ENCODE measurements at places on chromosomes 6 and 20.

GRCh38 chr6:134049176-134049575 lies 3.2 kb downstream of the SLC2A12 start:
- DNase-seq: no peak

DNA sequence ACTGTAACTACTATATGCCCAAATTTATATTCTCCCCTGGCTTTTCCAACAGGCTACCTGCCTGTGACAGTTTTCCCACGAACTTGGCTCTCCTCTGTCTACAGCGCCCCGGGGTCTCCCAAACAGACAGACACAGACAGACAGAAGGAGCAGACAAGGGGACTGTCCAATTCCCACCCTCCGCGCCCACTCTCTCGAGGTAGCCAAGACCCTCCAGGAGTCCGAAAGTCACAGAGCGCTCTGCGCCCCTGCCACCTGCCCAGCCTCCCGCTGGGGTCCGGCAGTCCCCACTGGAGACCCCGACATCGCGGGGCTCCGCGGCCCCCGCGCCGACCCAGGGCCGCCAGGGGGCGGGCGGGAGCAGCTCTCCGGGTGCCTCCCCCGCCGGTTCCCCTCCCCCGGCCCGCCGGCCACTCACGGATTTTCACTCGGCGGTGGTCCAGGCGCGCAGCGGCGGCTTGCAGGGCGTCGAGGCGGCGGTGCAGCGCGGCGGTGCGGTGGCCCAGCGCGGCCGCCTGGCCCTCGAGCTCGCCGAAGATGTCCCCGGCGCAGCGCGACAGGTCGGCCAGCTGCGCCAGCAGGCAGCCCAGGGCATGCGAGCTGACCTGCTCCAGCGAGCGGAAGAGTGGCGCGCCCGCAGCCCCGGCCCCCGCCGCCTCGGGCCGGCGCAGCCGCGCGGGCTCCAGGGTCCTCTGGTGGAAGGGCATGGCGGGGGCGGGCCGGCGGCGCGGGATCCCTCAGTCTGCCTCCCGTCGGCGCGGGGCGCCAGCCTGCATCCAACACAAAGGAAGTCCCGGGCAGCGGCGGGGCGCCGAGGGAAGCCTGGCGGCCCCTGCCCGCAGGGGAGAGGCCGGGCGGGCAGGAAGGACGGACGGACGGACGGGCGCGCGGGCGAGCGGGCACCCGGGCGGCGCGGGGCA lies 81.3 kb upstream of the CCDC28A start:
- no peak for DNase-seq

DNA sequence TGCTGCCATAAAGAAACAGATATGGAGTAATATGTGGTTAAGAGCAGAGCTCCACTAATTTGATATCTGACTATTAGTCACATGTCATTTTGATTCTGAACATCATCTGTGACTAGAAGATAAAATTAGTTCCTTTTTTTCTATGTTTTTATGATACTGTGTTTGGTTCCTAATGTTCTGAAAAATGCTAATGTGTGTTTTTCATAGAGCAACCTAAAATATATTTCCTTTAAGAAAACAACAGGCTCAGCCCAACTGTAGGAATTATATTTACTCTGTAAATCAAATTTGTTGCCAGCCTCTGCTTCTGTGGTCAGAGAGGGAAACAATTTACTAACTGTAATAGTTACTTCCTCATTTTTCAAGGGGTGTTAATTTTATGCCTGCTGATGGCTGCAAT lies 33.3 kb upstream of the TXLNB start:
- DNase-seq: no peak

- no peak for DNase-seq
Measured at GRCh38 chr6:112931832-112932231, 584.7 kb downstream of the RFPL4B start.

DNA sequence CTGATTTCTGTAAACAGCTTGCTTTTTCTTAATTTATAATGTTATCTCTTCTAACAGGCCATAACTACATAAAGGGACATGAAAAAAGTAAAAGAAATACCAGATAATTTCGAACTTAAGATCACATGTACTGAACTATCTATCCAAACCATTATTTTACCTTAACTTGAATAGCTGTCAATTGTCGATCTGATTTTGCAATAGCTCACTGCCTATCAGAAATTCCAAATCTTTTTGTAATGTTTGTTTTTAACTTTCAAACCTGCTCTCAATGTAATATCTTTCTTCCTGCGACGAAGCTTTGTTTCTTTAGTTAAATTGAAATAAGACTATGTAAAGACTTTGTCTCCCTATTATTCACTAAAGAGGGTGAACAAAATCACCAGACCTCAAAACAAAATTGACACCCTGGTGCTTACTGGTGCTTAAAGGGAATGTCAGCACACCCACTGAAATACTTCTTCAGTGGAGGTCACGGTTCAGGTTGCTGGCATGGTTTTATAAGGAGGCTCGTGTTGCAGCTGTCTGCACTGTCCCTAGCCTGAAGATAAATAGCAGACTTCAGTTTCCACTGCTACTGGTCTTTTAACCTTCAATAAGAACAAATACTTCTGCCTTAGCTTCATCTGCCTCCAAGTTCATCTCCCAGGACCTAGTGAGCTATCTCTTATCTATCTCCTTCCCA lies 117.5 kb upstream of the QKI start:
- no peak for DNase-seq

DNA sequence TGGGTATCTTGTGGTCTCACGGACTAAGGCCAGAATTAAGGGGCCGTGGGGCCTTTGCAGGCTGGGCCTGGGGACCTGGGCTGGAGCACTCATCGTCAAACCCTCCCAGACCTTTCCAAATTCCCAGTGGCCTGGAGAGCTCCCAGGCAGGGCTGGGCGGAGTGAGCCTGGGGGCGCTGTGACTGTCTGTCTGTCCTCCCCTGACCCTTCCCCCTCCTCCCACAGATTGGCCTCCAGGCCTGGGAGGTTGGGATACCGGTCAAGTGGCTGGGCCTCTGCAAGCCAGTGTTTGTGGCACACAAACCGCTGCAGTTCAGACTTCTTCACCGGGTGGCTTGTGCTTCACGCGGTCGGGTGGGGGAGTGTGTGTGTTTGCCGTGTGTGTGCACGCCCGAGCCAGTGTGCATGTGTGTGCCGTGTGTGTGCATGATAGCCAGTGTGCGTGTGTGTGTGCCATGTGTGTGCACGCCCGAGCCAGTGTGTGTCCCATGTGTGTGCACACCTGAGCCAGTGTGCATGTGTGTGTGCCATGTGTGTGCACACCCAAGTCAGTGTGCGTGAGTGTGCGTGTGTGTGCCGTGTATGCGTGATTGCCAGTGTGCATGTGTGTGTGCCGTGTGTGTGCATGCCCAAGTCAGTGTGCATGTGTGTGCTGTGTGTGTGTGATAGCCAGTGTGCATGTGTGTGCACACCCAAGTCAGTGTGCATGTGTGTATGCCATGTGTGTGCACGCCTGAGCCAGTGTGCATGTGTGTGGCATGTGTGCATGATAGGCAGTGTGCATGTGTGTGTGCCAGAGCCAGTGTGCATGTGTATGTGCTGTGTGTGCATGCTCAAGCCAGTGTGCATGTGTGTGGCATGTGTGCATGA lies 6.3 kb downstream of the RBBP8NL start:
- DNase-seq: no peak

GRCh38 chr6:10854922-10855632 lies 16.7 kb upstream of the MAK start:
- no peak for DNase-seq

DNA sequence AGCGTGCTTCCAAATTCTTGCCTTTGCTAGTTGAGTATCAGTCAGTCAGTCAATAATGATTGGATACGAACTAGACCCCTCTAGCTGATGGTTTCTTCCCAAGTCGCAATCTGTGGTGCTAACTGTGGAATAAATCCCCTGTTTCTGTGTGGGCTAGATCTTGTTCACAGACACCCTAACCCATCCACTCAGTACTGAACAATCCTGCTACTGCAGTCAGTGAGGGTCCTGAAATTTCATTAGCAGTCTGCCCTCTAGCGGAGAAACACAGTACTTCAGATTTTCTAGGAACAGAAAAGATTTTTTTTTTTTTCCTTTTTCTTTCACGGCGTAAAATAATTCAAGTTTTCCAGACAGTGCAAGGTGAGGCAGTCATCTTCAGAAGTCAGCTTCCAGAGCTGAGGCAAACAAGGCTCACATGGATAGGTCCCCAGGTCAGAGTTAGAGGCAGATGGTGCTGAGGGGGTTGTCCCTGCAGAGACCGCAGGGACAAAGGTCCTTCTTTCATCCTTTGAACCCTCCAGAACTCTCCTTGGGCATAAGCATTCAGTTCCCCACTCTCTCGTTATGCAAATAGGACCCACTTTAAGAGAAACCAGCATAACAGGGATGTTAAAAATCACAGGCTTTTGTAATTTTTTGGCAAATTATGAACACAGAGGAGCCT lies 119.6 kb downstream of the SCML4 start:
- DNase-seq: peak; percentile 18

- no peak for DNase-seq
Measured at GRCh38 chr6:19325335-19325789, 511.8 kb upstream of the ID4 start.

- DNase-seq: no peak
Measured at GRCh38 chr20:19431906-19432305, 219.5 kb downstream of the SLC24A3 start.

DNA sequence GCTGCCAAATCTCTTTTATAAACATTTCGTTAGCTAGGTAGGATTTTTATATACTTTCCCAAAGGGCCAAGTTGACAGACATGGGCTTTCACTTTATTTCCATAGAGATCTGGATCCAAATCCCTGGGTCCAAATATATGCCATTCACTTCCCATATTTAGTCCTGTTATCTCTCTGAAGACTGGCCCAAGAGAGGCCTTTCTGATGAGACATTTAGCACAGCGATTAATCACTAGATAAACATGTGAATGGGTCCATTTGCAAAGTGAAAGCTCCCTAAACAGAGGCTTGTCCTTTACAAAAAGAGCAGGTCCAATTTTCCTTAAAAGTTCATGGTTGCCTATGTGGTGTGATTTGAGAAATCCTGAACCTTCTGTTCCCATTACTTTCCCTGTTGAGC lies 132.6 kb downstream of the TRMT11 start:
- no peak for DNase-seq

Measured in stimulated activated naive CD4-positive, alpha-beta T cell (primary cell).